Stimulated activated CD4-positive, alpha-beta T cell treated with anti-CD3 and anti-CD28 coated beads, TNF-alpha, amount 100 ng/mL, for 1 hour (primary cell): ENCODE measurements at places on chromosomes 5 and 9.

- no peak for DNase-seq
Observed at GRCh38 chr9:77848897-77849296, 182.7 kb downstream of the GNAQ start.

DNA sequence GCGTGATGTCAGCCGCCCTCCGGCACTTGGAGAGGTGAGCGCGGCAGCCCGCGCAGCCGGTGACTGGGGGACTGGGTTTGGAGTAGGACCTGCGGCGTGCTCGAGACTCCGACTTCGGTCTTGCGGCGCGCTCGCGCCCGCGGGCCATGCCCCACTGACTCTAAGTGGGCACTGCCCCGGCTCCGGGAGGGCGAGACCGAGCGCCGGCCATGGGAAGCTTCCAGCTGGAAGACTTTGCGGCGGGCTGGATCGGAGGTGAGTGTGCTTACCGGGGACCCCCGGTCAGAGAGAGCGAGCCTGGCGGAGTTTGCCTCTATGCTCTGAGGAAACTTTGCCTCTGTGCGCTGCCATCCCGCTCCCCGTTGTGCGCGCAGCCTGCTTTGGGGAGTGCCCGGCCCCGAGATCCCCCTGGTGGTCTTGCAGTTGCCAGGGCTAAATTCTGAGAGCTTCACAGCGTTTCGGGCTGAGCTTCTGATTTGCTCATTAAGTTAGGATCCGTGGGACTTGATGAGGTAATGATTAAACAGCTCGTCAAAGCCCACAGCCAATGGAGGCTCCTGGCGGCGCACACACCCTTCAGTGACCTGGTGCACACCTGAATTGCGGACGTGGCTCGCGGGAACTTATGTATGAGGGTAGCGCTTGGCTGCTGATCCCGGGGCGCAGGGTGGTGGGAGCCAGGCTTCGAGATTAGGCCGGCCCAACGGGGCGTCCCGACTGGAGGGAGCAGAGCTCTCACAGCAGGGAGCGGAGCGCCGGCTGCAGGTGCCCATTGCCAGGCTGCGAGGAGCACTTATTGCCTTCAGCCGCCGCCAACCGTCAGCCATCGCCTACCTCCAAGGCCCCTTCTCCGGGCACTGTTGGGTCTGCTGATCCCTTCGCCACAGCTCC lies at the start of gene SLC25A48:
Gene SLC25A48, plus strand, starts transcription at position 25 of the 891 bp plus-strand sequence. Its CDS starts 185 bp downstream, at position 210.
- DNase-seq: no peak

GRCh38 chr5:172453986-172454357 lies 353 bp downstream of the SH3PXD2B start:
- DNase-seq: no peak

- no peak for DNase-seq
Observed at GRCh38 chr5:135567661-135568060, 11.1 kb downstream of the CXCL14 start.

DNA sequence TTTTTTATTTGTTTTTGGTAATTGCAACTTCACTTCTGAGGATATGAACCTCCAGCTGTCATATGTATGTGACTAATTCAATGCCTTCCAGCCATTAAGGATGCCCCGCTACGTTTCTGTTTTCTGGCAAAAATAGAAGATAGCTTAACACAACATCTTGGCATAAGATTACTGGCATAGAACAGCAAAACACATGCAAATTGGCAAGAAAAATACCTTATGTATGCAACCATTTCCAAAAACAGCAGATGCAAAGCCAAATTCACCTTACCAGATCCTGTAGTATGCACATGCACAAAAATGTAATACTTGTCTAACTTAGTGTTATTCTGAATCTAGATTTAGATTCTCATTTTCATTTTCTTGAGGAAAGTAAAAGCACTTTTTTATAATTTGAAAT lies 461.1 kb upstream of the CYLC2 start:
- no peak for DNase-seq

DNA sequence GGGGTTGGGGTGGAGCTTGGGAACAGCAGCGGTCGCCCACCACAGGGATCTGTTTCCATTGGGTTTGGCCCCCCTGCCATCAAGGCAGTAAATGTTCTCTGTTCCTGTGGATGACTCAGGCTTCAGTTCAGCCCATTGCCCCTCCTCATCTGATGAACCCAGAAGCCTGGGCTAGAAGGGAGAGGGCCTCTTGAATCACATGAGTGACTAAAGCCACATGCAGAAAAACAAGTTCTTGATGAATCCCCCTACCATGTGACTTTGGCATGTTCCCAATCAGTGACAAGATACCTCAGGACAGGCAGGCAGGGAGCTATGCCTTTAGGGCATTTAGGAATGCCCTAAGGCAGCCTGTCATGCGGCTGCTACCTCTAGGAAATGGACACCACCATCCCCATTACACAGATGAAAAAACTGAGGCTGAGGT lies 2.5 kb downstream of the SH3PXD2B start:
- DNase-seq: no peak

DNA sequence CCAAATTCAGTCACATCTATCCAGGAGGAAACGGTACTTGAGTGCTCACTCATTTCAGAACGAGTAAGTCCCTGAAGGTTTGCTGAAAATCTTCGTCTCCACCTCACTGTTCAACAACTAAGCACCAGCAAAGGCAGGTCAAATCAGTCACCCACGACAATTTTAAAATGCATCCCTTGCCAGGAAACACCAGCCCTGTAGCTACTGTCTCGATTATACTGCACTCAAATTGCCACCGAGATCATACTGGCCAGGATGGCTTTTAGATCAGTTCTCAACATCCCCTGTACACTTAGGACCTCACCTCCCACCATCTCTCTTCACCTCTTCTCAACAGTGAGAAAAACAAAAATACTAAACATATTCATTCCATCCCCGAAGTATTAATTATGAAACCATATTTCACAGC lies 298.6 kb downstream of the AGTPBP1 start:
- DNase-seq: no peak

GRCh38 chr9:133089271-133089671 lies 27.5 kb downstream of the CEL start:
- DNase-seq: no peak

DNA sequence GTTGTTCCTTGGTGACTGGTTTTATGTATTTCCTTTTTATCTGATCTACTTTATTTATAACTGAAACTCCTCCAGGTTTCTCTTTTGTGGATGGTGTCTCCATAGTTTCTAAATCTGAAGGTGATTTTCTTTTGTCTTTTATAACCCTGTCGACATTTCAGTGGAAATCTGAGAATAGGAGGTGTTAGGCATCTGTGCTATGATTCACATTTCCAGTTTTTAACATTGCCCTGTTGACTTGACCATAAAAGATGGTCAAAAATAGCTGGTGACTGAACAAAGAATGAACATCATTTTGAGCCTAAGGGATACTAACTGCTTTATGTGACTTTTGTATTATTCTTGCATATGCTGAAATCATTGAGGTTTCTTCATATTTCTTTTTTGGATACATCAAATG lies 190.5 kb downstream of the PCSK1 start:
- DNase-seq: no peak

DNA sequence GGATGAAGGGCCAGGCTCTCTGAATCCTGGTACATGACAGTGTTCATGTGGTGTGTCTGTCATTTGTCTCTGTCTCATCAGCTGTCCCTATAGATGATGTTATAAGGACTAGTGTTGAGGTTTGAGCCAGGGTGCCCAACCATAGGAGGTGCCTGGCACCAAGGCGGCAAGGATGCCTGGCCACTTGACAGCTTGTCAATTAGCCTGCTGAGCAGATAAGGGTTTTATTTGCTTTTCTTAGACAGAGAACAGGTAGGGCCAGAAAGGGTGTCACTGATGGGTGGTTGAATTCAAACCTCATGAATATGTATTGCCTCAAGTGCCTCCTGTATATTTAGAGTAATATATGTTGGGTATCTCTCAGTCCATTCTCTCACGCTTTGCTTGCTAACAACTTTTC lies 30.1 kb upstream of the AUH start:
- DNase-seq: no peak

GRCh38 chr9:111274737-111275136 lies 55.3 kb downstream of the OR2K2 start:
- DNase-seq: no peak

GRCh38 chr9:37412431-37413151 lies 9.9 kb upstream of the GRHPR start:
- DNase-seq: no peak

- no peak for DNase-seq
Observed at GRCh38 chr5:1107167-1108022, 4.5 kb downstream of the SLC12A7 start.

GRCh38 chr5:109199289-109199688 lies 210.5 kb downstream of the PJA2 start:
- no peak for DNase-seq

GRCh38 chr9:130301483-130302286 lies 36.1 kb downstream of the HMCN2 start:
- DNase-seq: no peak

DNA sequence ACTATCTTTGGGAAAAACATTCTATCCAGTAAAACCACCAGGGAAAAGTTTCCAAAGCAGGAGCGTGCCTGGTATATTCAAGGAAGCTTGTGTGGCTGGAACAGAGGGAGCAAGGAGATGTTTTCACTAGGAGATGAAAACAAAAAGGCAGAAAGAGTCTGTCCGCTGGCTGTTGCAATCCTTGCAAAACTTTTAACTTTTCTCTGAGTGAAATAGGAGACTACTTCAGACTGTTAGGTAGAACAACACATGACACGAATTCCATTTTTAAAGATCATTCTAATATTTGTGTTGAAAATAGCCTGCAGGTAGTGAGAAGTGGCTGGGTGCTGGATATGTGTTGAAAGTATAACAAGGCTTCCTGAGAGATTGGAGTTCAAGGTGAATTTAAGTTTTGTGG lies 69.5 kb downstream of the PRR16 start:
- no peak for DNase-seq

DNA sequence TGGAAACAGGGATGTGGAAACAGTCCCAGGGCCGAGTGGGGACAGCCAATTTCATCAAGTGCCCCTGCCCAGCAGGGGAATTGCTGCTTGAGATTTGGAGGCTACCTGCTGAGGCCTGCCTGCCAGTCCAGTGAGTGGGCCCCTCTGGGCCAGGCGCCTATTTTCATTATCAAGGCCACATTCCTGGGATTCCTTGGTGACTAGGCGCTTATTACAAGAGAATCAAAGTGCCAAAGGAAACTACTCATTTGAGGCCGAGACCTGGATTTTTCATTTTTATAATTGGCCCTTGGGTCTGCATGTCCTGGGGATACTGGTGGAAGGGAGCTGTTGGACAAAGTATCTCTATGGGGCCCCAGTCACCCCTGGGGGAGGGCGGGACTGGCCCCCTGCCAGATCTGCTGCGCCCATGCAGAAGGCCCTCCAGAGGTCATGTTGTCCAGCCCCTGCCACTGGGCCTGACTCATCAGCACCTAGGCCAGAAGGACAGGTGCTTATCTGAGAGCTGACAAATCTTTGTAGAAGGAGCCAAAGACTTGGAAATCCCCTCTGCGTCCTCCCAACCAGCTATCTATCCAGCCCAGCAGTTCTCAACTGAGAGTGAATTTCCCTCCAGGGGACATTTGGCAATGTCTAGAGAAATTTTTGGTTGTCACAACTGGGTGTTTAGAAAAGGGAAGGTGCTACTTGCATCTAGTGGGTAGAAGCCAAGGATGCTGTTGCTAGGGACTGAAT lies 45.6 kb downstream of the FOXI1 start:
- no peak for DNase-seq

GRCh38 chr9:114096041-114096511 lies 3.0 kb downstream of the KIF12 start:
- no peak for DNase-seq

- no peak for DNase-seq
Observed at GRCh38 chr5:163658702-163659567, 153.5 kb downstream of the MAT2B start.

DNA sequence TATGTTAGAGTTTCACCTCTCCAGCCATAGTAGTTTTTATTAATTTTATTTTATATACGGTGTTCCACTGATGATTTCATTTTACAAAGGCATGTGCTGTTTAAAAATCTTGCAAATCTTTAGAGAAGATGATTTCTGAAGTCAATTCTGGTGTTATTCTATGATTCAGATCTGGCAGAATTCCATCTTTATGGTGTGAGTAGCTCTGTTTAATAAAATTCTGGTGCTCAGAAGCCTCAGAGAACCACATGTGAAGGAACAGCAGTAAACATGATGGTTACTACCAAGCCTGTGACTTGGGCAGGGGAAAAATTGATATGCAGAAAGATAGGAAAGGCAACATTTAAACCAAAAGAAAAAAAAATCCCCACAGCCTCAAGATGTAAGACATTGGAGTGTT lies 299.7 kb downstream of the NPR3 start:
- DNase-seq: no peak

GRCh38 chr5:132363431-132364112 lies 5.9 kb upstream of the SLC22A5 start:
- DNase-seq: no peak

DNA sequence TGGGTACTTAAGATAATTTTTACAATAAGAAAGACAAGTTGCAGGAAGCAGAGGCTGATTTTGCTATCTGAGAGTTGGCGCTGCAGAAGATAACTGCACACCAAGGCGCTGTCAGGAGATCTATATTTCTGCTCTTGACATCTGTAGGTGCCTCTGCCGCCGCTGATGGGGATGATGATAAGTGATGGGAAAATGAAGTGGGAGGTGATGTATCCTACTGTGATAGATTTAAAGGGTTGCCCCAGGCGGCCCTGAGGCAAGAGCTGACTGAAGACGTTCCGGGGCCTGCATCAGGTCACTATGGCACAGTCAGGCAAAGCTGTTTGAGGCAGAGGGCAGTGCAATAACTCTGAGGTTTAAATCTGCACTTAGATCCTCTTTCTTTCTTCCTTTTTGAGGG lies 78.1 kb downstream of the SNCAIP start:
- no peak for DNase-seq

DNA sequence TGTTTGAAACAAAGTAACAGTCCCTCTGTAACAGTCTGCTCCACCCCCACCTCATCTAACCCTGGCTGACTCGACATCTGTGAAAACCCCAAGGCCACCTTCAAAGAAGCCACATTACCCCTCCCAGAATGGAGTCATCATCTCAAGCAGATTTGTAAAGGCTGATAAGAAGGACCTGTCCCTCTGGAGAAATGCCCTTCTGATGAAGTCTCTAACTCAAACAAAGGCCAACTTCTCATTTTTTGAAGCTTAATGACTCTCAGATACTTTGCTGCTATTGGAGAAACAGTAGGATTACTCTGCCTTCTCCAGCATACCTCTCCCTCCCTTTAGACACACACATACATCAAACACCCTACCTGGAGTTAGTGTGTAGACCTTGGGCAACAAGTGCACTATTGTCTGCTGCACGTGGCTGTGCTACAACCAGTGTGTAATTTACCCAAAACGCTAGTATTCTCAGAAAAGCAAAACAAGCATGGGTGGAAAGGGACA lies 5.3 kb upstream of the SUSD1 start:
- no peak for DNase-seq

- no peak for DNase-seq
Observed at GRCh38 chr5:101950019-101950418, 346.1 kb downstream of the SLCO4C1 start.
